ENCODE measurements at places on chromosomes 5 and 9.
A peak's percentile ranks its signal among the peaks of the same experiment; 100 is the strongest.

DNA sequence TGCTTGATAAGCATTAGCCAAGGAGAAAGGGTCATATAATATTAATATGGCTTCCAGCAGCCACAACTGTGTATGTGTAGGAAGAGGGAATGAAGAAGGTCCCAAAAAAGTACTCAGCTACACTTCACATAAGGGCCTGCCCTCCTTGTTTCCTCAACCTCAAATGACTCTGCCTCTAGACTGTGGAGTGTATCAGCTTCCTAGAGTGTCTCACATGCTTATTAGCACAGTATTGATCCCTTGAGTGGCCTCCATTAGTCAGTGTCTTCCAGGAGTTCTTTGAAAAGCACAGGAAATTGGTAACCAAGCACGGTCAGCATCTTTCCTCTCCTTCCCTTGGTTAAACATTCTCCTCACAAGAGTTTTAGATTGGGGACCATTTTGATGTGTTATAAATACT lies 190.4 kb upstream of the ATP10B start:
- DNase-seq: no peak

- DNase-seq: no peak
These were observed 125.5 kb downstream of the TENT4A start for GRCh38 chr5:6838736-6839135.

GRCh38 chr5:178826216-178826615 lies 33.5 kb upstream of the ZNF354B start:
- no peak for DNase-seq

DNA sequence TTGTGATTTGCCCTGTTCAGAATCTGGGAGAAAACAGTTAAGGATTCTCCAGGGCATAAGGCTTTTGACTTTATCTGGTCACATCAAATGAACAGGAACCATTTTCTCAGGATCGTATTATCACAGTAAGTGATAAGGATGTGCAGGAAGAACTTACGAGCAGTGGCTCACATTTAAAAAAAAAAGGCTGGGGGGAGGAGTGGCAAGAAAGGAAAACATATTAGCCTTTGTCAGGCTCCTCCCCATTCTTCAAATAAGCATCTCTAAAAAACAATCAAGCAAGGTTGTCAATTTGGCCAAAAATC lies 234.3 kb upstream of the TMEM161B start:
- no peak for DNase-seq

DNA sequence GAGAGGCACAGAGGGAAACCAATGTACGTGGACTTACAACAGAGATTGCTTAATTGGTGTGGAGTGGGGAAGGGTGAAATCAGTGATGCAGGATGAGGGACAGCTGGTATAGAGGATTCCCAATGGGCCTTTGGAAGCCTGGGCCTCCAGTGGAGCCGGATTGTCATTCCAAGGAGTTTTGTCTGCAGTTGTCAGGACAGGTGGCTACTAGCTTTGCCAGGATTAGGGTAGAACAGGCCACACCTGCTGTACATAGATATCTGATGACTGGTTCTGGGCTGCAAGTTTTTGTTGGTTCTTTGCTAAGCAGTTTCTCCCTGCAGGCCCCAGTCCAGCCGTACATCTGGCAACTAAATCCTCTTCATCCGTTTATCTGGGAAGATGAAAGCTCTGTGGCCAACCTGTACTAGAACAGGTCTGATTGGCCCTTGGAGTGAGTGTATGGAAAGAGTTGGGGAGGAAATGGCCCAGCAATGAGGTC lies 4.2 kb downstream of the SKP2 start:
- DNase-seq: no peak

DNA sequence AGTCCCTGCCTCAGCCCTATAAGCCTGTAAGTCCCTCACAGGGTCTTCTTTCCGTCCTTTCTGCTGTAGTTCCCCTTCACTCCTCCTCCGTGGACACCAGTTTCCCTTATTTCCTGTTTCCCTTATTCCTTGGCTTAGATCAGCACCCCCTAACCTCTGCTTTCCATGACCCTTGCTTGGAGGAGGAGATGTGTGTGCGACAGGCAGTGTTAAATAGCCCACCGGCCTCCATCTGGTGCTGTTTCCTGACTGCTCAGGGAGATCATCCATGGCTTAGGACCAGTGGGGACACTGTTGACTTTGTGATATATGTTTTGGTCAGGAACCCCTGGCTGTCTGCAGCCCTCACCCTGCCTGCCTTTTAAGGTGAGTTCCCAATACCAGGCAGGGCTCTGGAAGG lies 34.1 kb upstream of the PSD2 start:
- no peak for DNase-seq

DNA sequence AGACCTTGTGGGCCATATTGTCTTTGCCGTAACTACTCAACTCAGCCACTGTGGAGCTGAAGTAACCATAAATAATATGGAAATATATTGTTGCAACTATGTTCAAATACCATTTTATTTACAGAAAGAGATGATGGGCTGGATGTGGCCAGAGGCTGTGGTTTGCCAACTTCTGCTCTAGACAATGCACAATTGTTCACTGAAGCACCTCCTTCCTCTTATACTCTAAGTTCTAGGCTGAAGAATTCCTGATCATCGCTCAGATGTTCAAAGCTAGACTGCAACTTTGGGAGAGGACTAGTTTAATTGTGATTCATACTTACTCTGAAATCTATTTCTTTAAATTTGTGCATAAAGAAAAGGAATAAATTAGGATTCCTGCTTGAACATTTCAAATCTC lies 245.0 kb downstream of the TAF11L14 start:
- DNase-seq: no peak

DNA sequence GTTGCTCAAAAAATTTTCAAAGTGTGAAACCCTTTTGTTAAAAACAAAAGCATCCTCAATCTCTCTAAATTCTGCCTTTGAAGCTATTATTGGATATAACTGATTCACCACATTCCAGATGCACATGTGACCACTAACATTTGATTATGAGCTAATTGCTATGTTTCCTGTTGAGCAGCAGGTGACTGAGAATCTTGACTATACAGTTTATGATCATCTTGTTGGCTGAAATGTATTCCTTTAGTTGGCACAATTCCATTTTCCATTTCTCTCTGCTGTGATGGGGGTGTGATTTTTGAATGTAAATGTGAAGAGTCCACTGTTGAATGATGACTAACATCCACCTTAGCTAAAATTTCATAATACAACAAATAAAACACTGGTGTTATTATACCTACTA lies 10.7 kb downstream of the LYSMD3 start:
- DNase-seq: no peak

DNA sequence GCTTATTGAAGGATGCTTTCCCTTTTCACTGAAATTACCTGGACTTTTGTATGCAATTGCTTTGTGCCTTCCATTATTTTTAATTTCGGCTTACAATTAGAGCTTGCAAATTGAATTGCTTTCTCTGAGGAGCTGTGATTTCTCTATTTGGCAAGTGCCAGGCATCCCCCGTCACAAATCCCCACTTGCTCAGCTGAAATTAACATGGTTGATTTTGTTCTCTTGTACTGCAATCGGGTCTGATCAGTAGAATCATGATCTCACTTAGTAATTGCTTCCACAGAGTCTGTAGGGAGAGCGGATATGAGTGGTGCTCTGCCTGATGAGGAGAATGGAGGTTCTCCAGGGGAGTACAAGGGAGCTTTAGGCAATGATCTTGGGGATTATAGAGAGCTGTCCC lies 495.5 kb upstream of the SGCD start:
- DNase-seq: no peak

GRCh38 chr5:18270635-18271338 lies 636.5 kb downstream of the TAF11L14 start:
- DNase-seq: no peak

DNA sequence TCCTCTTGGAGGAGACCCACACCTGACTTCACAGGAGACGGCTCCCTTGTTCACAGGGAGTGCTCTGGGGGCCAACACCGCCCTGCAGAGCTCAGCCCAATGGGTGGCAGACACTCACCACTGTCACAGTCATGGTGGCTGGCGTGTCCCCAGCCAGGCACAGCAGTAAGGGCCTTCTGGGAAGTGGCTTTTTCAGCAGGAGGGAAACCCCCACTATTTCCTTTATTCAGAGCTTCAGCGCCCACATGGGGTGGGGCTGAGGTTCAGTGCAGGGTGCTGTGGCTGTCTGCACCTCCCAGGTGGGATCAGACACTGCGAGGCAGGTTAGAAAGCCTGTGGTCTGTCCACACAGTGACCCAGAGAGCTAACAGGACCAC lies 3.6 kb upstream of the SNAPC4 start:
- peak; percentile 70 for DNase-seq

GRCh38 chr5:72121780-72122445 lies 14.6 kb downstream of the MAP1B start:
- DNase-seq: no peak

- DNase-seq: no peak
These were observed 32.9 kb upstream of the FCN1 start for GRCh38 chr9:134950386-134951210.

DNA sequence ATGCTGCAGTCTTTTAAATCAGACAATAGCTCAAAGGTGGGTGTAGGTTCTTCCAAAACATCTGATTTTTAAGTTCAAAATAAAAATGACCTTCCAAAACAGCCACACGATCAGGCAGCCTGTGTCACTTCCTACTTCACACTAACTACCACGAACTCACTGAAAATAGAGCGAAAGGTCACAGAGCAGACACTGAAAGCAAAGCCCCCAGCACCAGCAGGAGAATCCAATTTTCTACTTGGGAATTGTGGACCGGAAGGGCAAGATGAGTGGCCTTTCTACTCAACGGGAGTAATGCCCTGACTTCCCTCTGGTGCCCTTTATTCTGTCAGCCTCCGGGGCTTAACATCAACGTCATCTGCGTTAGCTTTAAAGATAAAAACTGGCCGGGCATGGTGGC lies 107.8 kb upstream of the FAM120A start:
- no peak for DNase-seq

DNA sequence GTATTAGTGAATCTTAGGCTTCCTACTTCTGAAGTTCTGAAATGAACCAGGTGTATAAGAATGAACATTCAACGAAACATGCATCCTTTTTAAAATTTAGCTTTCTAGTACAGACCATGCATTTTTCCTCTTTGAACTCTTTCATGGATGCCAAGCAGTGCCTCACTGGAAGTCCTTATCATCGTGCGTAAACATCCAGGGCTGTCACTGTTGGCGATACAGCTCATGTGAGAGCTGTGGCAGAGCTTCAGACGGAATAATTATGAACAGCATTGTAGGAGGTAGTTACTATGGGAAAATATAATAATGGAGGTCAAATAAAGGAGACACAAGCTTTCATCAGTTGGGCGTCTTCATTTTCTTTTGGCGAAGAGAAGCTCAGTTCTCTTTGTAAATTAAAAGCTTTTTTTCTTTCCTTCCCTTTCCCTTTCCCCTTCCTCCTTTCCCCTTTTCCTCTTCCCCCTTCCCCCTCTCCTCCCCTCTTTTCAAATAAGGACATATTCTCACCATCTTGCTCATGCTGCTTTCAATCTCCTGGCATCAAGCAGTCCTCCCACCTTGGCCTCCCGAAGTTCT lies 167.3 kb downstream of the KDM4C start:
- no peak for DNase-seq

- no peak for DNase-seq
These were observed 373.7 kb downstream of the TLE4 start for GRCh38 chr9:79945495-79945894.

DNA sequence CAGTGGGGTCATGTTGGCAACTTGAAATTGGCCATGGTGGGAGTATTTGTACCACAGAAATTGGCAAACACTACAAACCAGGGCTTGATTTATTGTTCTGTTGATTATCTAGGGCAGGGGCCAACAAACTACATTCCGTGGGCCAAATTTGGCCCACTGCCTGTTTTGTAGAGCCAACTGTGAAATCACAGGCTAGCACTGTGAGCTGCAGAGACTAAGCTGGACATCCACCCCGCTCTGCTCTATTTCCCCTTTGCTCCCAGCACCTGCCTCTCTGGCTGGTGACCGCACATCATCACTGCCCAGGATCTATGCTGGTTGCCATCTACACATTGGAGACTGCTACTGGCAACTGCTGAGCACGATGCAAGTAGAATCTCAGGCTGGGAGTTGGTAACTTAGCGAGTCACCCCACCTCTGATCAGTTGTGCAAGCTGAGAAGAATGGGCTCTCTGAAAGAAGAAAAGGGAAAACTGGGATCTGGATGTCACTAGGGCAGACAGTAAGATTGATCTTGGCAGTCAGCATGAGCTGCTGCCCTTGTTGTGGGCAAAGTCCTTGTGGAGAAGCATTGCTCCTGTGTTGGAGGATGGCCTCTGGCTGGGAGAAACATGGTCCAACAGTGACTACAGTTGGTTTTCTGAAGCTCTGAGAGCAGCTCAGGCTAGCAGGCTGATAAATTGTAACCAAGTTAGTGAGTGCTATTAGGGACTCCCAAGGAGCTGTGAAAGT lies 144.7 kb upstream of the RAD23B start:
- no peak for DNase-seq

GRCh38 chr9:115941561-115942315 lies 211.9 kb upstream of the PAPPA start:
- DNase-seq: no peak

Measured in CD8-positive, alpha-beta memory T cell (primary cell).